Memory B cell (primary cell): ENCODE measurements at places on chromosomes 5 and 9.

DNA sequence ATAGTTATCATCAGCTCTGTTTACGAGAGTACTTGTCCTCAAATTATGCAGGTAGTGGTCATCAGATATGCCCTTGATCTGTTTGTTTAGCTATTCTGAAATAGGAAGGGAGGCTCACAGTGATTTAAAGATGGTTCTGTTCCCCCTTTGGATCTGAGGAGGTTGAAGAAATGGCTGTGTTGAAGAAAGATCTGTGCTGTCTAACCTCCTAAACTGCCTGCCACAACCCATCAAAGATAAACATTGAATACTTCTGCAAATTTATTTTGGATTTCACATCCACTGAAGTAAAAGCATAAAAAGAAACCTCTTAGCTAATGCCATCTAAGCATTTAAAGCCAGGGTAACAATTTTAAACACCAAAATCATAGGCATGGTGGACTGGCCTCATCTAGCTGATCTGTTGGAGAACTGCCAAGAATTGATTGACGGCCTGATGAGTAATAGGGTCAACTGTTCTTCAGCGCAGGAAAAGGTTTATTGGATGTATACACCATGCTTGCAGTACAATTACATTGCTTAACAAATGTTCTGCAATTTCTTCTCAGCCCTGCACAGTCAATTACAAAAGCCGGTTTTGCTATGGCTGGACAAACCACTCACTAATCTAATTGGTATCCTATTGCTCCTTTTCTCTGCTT lies 97.6 kb downstream of the SEMA6A start:
- DNase-seq = no peak
- H3K27me3 ChIP-seq = no peaks in the 10 kb centered on the region
- H3K4me3 ChIP-seq = no peak overlapping the region

DNA sequence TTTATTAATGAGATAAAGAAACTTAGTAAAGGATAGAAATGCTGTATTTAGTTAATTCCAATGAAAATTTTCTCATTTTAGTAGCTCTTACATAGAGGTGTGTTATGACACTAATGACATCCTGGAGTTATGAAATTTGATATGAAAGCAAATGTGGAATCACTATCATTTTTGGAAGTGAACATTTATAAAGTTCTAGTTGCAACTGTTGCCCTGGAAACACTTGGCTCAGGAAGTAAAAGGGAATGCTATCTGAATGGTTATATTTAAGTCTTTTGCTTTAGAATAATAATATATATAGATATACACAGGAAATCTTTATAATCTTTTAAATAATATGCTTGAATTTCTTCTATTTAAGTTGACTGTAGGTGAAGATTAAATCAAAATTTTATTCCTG lies 16.7 kb downstream of the ADAMTS19 start:
- no peaks in the 10 kb centered on the region for H3K27me3 ChIP-seq
- no peak overlapping the region for H3K4me3 ChIP-seq
- H3K27ac ChIP-seq = no peak overlapping the region
- no peaks in the 10 kb centered on the region for H3K36me3 ChIP-seq
- H3K4me1 ChIP-seq = no peaks in the 10 kb centered on the region

DNA sequence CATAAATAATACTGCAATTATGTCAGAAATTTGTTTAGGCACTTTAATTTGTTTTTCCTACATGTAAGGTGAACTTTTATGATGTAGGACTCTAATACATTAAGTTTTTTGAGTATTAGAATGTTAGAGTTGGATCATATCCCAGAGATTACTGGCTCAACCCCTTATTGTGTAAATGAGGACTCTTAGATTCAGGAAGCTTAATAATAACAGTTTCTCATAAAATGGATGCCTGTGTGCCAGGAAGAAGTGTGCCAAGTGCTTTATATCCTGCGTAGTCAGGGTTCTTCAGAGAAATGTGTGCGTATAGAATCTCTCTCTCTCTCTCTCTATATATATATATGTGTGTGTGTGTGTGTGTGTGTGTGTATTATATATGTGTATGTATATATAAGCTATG lies 388.5 kb downstream of the CAAP1 start:
- H3K27ac ChIP-seq = no peak overlapping the region
- no peak overlapping the region for H3K4me3 ChIP-seq
- H3K4me1 ChIP-seq = no peaks in the 10 kb centered on the region
- H3K36me3 ChIP-seq = no peaks in the 10 kb centered on the region
- no peaks in the 10 kb centered on the region for H3K27me3 ChIP-seq
- DNase-seq = no peak

GRCh38 chr5:124260921-124261515 lies 485.4 kb downstream of the ZNF608 start:
- no peak overlapping the region for H3K27ac ChIP-seq
- H3K4me1 ChIP-seq = no peaks in the 10 kb centered on the region
- H3K4me3 ChIP-seq = no peak overlapping the region
- no peaks in the 10 kb centered on the region for H3K27me3 ChIP-seq
- peaks cover 7% of the 10 kb centered on the region for H3K36me3 ChIP-seq

DNA sequence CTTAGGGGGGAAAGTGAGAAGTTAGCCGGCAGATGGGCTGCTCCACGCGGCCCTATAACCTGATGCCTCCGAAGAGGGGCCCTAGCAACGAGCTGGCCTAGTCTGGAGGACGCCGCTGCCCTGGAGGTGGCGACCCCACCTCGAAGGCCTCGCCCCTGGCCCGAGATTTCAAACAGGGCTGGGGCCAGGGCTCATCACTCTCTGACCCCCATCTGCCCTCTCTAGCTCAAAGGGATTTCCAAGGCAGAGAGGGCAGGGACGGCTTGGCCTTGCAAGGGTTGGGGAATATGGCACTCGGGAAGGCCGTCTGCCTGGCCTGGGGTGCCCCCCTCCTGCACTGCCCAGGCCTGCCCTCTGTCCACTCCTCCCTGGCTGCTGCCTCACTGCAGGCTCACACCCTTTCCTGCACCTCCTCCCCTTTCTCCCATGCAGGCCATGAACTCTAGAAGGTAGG lies 25.5 kb upstream of the TIFAB start:
- DNase-seq = no peak
- H3K27ac ChIP-seq = no peak overlapping the region

- H3K27ac ChIP-seq = peak overlapping the region; percentile 98
- DNase-seq = no peak
- H3K36me3 ChIP-seq = peaks cover 14% of the 10 kb centered on the region
Observed at GRCh38 chr5:134136221-134136631, 21.7 kb downstream of the TCF7 start.

GRCh38 chr9:28587052-28587451 lies 1013.8 kb upstream of the C9orf72 start:
- no peaks in the 10 kb centered on the region for H3K36me3 ChIP-seq
- no peak for DNase-seq
- no peak overlapping the region for H3K27ac ChIP-seq

DNA sequence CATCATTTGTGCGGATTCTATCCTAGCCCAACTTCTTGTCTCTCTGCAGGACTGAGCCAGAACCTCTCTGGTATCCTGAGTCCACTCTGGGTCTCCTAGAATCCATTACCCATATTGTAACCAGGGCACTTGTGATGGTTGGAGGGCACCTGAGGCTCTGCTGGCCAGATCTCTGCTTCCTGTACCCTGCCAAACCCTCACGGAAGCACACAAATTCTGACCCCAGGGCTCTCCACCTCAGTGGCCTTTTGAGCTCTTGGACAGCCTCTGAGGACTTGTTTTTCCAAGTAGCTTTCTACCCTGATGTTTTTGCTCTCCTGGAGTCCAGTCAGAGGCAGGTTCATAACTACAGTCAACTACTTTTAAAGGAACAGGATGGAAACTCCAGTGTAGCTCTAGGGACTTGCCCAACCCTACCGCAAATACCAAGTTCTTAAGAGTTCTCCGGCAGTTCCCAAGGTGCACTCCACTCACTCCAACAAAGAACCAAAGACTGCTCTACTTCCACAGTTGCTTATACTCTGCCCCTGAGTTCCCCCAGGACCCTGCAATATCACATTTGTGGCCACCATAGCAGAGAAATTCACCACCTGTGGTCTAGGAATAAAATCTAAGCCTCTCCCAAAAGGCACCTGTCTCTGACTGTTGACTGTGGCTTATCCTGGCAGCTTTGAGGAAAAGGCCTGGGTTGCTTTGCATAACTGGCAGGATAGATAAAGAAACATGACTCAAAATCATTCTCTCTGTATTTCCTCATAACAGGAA lies 9.6 kb downstream of the PIP5K1B start:
- H3K27me3 ChIP-seq = no peaks in the 10 kb centered on the region
- peaks cover 19% of the 10 kb centered on the region for H3K4me1 ChIP-seq

- DNase-seq = no peak
- peaks cover 17% of the 10 kb centered on the region for H3K27me3 ChIP-seq
- no peaks in the 10 kb centered on the region for H3K36me3 ChIP-seq
- no peak overlapping the region for H3K27ac ChIP-seq
Observed at GRCh38 chr9:113781896-113782295, 94.2 kb upstream of the ZNF618 start.

- peaks cover 24% of the 10 kb centered on the region for H3K27me3 ChIP-seq
- H3K36me3 ChIP-seq = no peaks in the 10 kb centered on the region
- no peak overlapping the region for H3K4me3 ChIP-seq
- H3K4me1 ChIP-seq = peaks cover 9% of the 10 kb centered on the region
- DNase-seq = no peak
Observed at GRCh38 chr5:135137146-135137915, 103.3 kb upstream of the PITX1 start.

- DNase-seq = no peak
- no peaks in the 10 kb centered on the region for H3K36me3 ChIP-seq
- no peak overlapping the region for H3K27ac ChIP-seq
- no peak overlapping the region for H3K4me3 ChIP-seq
- peaks cover 27% of the 10 kb centered on the region for H3K4me1 ChIP-seq
- no peaks in the 10 kb centered on the region for H3K27me3 ChIP-seq
Observed at GRCh38 chr9:91210318-91210717, 151.4 kb downstream of the AUH start.

GRCh38 chr5:170892196-170892595 lies 30.4 kb downstream of the RANBP17 start:
- no peaks in the 10 kb centered on the region for H3K27me3 ChIP-seq
- DNase-seq = no peak
- no peak overlapping the region for H3K27ac ChIP-seq
- H3K36me3 ChIP-seq = no peaks in the 10 kb centered on the region

DNA sequence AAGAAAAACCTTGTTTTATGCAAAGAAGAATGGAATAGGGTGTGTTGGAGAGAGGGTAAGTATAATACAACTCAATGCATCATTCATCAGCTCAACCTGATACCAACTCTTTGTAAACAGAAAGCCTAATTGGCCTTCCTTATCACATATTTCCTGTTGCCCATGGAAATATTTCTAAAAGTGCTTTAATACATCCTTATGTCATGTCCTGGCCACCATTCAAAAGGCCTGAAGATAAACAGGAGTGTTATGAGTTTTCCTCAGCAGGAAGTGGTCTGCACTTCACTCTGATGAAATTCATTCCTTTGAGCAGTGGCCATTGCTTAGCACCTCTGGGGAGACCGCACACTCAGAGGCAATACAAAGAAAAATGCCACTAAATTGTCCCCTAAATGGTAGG lies 511.2 kb downstream of the SEMA5A start:
- H3K27ac ChIP-seq = no peak overlapping the region
- no peak overlapping the region for H3K4me3 ChIP-seq
- H3K36me3 ChIP-seq = no peaks in the 10 kb centered on the region

- H3K4me3 ChIP-seq = no peak overlapping the region
- peak overlapping the region; percentile 20 for H3K27ac ChIP-seq
- DNase-seq = no peak
- no peaks in the 10 kb centered on the region for H3K27me3 ChIP-seq
Observed at GRCh38 chr9:91159664-91160121, 202.0 kb downstream of the AUH start.

DNA sequence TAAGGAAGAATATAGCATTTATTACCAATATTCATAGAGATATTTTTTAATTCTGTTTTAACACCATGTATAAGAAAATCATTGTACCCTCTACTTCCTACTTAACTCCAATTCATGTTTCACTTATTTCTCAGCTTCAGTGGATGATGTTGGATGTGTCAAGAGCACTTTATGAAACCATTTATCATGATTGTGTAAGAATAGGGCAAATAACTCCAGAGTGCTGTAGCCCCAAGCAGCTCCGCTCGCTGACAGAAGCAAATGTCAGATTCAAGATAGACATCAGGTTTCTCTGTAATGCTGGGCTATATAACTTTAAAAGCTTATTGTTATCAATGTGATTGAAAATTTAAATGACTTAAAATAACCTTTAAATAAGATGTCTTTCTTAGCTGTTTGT lies 50.4 kb downstream of the MAST4 start:
- H3K36me3 ChIP-seq = peaks cover 3% of the 10 kb centered on the region
- peaks cover 12% of the 10 kb centered on the region for H3K4me1 ChIP-seq
- no peak overlapping the region for H3K27ac ChIP-seq
- H3K4me3 ChIP-seq = no peak overlapping the region
- DNase-seq = no peak
- H3K27me3 ChIP-seq = no peaks in the 10 kb centered on the region

DNA sequence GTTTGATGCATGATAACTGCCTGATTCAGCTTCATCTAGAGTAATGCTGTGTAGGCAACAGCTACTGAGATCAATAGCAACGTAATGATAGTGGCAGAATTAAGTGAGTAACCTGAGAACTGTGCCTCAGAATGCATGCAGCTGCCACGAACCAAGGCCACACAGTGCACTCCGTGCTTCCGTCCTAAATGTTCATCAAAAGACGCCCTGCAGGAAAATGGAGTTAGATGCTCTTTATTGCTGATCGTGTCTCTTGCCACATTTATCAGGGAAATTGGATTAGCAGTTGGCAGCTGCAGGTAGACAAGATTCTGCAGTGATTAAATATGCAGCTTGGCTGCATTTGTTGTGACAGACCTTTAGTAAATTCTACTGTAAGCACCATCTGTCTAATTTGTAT lies 107.7 kb upstream of the TLX3 start:
- DNase-seq = no peak
- no peak overlapping the region for H3K27ac ChIP-seq
- H3K27me3 ChIP-seq = peaks cover 2% of the 10 kb centered on the region
- no peaks in the 10 kb centered on the region for H3K36me3 ChIP-seq
- no peak overlapping the region for H3K4me3 ChIP-seq

GRCh38 chr5:113065626-113066025 lies 89.0 kb downstream of the DCP2 start:
- no peaks in the 10 kb centered on the region for H3K36me3 ChIP-seq
- H3K27ac ChIP-seq = no peak overlapping the region
- no peak for DNase-seq
- no peaks in the 10 kb centered on the region for H3K4me1 ChIP-seq
- peaks cover 2% of the 10 kb centered on the region for H3K27me3 ChIP-seq

DNA sequence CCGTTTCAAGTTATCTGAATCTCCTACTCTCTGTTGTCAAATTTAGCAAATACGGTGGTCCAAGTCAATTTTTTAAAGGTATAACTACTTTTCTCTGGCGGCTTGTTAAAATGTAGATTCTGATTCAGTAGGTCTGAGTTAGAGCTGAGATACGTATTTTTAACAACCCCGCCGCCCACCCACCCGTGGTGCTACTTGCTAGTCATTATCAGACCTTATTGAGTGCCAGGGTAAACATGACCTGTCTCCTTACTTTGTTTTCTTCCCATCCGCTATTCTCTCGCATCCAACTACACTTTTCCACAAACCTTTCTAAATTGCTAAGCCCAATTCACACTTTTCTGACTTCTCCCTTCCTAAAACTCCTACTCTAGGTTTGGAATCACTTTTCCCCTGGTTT lies 694 bp upstream of the PLAA start:
- peaks cover 21% of the 10 kb centered on the region for H3K4me1 ChIP-seq
- peak overlapping the region; percentile 98 for H3K27ac ChIP-seq
- peaks cover 2% of the 10 kb centered on the region for H3K27me3 ChIP-seq

- peaks cover 18% of the 10 kb centered on the region for H3K4me1 ChIP-seq
- no peak for DNase-seq
- H3K36me3 ChIP-seq = peaks cover 9% of the 10 kb centered on the region
- peak overlapping the region; percentile 5 for H3K4me3 ChIP-seq
Observed at GRCh38 chr9:136441191-136441680, 1.6 kb upstream of the INPP5E start.

GRCh38 chr5:143271431-143271830 lies 132.1 kb downstream of the NR3C1 start:
- H3K27ac ChIP-seq = no peak overlapping the region
- H3K36me3 ChIP-seq = peaks cover 22% of the 10 kb centered on the region
- no peak overlapping the region for H3K4me3 ChIP-seq
- H3K4me1 ChIP-seq = no peaks in the 10 kb centered on the region
